Epithelial cell of proximal tubule (primary cell): ENCODE measurements at places on chromosomes 6 and 20.
A peak's percentile ranks its signal among the peaks of the same experiment; 100 is the strongest.

GRCh38 chr6:140979642-140980091 lies 1153.1 kb upstream of the GJE1 start:
- peak; percentile 98 for DNase-seq

DNA sequence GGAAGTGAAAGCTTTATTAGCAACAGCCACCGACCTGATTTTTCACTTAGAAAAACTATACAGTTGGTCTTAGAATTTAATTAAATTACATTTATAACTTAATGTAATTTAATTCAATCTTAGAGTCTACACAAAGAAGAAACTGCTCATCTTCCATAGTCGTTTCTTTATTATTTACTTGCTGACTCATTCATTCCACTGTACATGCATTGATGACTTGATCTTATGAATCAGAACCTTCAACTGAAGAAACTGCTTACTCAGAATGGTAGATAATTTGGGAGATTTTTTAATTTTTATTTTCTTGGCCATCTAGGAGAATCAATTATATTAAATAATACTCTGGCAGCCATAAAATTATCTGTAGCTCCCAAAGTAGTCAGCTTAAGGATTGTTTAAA lies 1021.6 kb upstream of the FLRT3 start:
- DNase-seq = no peak

DNA sequence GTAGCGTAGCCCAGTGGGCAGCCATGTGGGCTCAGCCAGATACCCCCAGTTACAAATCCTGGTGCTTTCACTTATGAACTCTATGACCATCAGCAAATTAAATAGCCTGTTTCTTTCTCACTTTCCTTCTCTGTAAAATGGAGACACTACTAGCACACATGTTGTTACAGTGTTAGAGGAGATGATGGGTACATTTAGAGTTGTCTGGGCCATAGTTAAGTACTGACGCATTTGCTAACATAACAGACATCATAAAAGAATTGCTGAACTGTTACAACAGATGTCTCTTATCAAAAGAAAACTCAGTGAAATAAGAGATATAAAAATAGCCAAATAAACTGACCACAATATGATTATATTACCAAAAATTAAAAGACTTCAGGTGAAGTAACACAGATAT lies 69.9 kb upstream of the DOK5 start:
- DNase-seq = no peak

DNA sequence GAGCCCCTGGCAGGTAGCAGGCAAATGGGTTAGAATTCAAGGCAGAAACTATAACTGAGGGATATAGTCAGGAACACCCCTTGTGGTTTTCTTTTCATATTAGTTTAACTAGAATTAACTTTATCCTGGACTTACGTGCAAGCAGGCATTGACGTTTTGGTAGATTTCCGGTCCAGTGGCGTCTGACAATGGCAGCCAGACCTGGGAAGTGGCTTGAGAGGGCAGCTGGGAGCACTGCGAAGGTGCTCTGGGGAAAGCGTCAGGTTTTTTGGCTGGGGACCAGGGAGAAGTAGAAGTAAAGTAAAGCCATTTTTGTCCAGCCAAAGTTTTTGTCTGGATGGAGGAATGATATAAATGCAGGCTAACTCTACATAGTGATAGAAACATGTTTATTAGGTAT lies 8.4 kb upstream of the ACSS1 start:
- DNase-seq = no peak

DNA sequence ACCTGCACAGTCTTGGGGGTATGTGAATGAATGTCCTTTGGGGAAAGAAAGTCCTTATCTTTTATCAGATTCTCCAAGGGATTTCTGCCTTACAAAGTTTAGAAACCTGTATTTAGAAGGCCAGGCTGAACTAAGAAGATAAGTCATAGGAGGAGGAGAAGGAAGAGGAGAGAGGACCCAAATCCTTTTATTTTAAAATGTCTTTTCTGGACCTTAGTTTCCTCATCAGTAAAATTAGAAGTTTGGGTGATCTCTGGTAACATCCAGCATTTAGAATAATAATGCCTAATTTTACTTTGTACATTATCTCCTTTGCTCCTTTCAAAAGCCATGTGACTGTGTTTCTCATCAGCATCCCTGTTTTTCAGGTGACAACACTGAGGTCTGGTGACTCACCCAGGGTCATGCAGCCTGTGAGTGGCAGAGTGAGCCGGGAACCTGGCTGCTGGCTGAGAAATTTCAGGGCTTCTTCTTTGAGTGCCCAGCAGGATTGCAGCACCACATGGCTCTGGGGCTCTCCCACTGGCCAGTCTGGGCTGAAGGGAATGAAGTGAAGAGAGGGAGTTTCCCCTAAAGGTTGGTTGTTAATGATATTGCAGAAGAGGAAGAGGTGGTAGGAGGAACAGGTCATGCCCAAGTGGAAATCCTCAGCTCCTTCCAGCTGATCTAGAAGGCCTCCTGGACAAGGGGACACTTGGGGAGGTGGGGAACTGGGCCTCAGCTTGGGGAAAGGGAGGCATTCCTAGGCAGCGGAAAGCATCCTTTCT lies 34.0 kb downstream of the VEGFA start:
- DNase-seq = peak; percentile 94

- DNase-seq = no peak
These were observed at the start of gene FKBP5 for GRCh38 chr6:35688605-35689322. Gene FKBP5, minus strand, starts transcription at chr6:35688915. Its CDS starts 46,091 bp downstream, at chr6:35642824.

DNA sequence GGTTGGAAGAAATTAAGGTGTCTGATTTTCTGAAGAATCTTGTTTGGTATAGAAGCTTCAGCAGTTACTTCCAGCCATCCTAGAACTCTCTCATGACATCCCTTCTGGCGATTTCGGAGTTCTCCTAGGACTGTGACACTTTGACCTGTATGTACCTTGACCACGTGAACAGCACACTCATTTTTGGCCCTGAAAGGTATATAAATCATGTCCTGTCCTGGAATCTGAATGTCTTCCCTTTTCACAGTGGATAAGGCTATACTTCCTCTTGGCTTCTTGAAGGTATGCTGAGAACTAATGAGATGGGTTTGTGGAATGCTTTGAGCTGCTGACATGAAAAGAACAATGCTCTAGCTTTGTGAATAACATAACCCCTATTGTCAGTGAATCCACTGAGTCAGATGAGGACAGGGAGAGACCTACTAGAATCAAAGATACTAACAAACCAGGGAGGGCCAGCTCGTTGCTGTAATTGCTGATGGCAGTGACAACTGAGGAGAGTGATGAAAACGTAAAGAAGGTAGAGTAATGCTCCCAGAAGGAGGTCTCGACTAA lies 6.0 kb upstream of the ZDHHC14 start:
- DNase-seq = no peak

- no peak for DNase-seq
These were observed 2.5 kb downstream of the TNFRSF6B start for GRCh38 chr20:63698739-63699465.
